ENCODE measurements at places on chromosomes 5 and 9.
A peak's percentile ranks its signal among the peaks of the same experiment; 100 is the strongest.

DNA sequence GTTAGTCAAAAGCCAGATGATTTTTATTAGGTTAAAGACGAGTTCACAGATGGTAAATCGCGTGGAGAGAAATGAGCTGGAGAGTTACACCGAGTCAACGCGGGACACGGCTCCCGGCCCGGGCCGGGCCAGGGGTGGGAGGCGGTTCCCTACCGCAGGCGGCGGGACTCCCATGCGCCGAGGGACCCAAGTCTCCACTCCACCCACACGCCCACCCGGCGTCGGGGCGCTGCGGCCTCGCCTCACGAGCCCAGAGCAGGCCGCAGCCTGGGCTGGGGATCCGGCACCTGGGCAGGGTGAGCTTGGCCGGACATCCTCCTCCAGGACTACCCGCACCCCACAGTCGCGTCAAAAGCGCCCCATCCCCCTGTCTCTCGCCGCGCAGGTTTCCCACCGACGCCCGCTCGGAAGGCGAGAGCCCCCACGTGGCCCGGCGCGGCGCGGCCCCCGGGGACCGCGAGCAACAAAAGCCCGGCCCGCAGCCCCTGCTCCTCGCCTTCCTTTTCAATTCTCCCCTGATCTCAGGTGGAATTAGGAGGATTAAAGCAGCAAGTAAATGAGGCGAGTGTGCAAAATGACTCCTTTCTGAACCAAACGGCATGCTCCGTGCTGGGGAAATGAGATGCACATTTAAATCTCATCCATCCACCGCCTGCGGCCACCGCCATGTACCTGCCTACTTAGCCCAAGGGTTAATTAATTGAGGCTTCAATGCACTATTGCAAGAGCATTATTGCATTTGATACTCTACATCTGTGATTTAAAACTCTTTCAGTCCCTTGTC, 196.5 kb upstream of the TBCA start:
- DNase-seq = no peak

DNA sequence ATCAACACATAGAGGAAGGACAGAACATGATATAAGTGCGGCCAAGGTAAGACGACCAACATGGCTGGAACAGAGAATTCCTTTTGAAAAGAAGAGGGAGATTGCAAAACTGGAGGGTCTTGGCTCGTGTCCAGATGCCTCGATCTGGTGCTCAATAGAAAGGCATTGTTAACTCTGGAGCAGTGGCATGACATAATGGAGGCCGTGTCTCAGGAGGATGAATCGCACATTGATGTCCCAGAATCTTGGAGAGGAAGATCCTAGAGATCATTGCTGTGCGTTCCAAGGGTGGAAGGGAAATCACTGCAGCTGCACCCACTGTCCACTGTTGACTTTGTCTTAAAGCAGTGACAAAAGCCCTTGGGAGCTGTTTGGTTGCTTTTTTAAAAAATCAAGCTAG, 30.9 kb downstream of the GRAMD2B start:
- no peak for DNase-seq

- DNase-seq = peak; percentile 8
Observed at GRCh38 chr9:126146254-126147145, 180.1 kb upstream of the MVB12B start.

GRCh38 chr5:14357851-14358250, 214.7 kb downstream of the TRIO start:
- peak; percentile 67 for DNase-seq

DNA sequence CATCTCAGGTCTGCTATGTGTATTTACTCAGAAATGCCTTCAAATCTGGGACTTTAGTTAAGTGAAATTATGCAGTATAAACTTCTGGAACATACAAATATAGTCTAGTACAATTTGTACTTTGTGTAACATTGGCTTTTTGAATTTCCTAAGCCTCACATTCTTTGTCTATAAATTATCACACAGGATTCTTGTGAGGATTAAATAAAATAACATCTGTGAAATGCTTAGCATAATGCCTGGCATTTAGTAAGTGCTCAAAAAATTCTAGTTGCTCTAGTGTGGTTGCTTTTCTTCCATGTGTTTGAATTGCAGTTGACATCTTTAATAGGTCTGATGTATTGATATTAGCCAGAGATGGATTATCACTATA, 2.6 kb downstream of the HMMR start:
- DNase-seq = no peak

DNA sequence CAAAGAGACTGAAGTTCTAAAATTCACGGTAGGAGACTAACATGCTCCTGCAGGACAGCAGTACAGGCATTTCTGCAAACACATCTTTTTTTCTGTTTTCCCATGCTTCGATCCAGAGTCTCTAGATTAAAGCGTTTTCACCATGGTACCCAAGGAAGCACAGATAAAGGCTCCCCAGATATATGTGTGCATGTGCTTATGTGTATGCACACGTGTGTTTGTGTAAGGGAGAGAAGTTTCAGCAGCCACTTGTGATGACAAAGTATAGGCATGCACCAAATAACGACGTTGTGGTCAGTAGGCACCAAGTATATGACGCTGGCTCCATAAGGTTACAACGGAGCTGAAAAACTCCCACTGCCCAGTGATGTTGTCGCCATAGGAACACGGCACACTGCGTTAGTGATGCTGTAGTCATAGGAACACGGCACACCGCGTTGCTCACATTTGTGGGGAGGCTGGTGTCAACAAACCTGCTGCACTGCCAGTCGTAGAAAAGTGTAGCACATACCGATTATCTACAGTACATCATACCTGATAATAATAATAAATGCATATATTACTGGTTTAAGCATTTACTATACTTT, 21.7 kb downstream of the MED10 start:
- DNase-seq = no peak

DNA sequence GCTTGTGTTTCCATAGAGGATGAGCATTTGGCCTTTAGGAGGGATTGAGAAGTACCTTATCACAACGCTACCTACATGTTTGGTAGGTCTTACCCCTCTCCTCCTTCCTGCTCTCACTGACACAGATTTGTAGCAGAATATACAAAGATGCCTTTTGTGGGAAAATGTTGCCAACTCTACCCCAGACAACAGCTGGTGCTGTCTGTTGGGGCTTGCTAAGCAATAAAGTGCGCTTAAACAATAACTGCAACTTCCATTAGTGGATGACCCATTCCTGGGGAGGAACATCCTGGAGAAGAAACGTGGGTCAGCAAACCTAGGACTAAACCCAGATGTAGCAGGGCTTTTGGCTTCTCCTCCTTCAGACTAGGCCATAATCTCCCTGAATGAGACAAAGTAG, 174.3 kb downstream of the EFNA5 start:
- DNase-seq = no peak

- no peak for DNase-seq
Observed at GRCh38 chr5:76684756-76685519, 31.0 kb upstream of the F2R start.

DNA sequence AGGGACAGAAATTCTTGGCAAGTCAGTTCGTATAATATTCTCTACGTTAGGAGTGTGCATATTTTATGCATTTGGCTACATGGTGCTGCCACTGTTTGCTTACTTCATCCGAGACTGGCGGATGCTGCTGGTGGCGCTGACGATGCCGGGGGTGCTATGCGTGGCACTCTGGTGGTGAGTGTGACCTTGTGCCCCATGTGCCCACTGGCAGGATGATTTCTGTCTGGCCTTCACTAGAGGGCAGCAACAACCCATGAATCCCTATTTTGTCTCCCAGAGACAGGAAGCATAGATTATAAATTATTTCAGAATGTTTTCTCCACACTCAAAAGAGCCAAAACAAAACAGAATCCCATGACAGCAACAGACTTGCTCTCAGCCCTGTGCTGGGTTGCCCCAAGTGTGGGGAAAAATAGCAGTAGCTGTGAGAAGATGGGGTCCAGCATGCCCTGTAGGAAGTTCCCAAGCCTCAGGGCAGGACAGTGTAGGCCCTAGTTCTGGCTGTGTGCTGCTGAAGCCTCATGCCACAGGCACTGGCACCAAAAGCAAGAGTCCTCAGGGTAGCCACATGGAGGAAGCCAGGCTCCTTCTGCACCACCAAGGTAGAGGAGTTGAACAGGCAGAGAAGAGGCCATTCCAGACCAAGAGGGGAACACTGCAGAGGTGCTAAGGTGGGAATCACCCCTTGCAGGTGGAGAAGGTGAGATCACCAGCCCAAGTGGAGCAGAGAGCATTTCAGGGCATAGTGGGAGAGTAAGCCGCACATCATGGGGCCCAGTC, 16.0 kb downstream of the SLC22A5 start:
- peak; percentile 64 for DNase-seq

DNA sequence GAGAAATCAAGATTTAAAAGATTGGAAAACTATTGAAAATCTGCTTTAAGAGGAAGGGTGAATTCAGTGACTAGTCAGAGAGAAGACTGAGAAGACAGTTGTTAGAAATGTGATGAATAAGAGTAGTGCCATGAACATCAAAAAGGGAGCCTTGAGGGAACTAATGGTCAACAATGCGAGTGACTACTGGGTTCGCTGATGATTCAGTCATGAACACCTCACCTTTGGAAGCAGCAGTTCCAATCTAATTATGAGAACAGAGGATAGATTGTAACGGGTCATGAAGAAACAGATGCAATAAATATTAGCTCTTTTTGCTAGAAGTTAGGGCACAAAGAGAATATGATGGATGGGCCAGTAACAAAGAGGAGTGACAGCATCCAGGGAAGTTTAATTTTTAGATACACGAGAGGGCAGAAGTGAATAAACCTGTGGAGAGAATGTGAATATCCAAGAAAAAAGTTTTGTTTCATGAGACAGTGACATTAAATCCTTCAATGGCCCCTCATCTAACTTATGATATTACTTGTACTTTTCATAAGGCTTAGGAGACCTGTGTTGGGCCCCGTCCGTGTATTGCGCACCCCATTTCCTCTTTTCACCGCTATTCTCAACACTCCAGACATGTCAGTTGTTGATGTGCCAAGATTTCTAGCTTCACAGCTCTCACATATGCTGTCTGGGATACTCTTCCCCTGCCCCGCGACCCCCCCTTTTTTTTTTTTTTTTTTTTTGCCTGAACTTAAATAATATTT, 23.5 kb upstream of the IFNE start:
- no peak for DNase-seq

DNA sequence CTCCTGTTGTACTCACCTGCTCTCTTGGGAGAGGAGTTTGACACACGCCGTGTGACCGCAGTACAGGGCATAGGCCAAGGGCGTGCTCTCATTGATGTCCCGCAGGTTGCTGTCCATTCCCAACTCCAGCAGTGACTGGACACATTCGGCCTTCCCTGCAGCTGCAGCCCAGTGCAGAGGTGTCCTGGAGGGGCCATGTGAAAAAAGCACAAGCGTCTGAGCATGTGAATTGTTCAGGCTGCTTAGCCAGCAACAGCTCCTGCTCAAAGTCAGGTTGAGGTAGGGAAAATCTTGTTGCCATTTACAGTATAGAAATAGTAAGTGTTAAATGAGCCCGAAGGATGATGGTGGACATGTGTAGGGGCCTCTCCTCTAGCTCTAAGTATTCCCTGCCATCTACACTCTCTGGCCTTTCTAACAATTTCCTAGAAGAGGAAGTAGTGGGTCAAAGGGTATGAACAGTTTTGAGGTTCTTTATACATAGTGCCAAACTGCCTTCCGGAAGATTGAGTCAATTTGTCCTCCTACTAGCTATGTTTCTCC, 116.5 kb downstream of the ANKRD55 start:
- no peak for DNase-seq

DNA sequence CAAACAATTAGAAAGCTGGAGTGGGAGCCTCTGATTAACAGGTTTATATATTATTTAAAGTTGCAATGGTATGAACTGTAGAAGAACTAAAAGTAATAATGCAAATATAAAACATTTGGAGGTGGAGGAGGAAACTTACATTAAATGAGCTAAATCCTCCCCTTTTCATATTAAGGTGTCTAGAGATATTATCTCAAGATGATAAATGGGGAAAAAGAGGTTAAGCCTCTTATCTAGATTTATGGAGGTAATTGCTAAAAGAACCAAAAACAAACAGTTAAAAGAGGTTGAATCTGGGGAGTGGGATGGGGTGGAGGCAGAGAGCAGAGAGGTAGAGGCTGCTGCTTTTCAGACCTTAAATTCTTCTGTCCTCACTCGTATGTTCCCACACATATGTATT, 147.8 kb upstream of the SLC24A2 start:
- DNase-seq = no peak

GRCh38 chr9:118439441-118439840, 735.2 kb downstream of the TLR4 start:
- DNase-seq = no peak

GRCh38 chr5:124665625-124666024, 80.8 kb downstream of the ZNF608 start:
- DNase-seq = no peak

GRCh38 chr5:131114754-131115153, 50.3 kb downstream of the HINT1 start:
- DNase-seq = no peak

DNA sequence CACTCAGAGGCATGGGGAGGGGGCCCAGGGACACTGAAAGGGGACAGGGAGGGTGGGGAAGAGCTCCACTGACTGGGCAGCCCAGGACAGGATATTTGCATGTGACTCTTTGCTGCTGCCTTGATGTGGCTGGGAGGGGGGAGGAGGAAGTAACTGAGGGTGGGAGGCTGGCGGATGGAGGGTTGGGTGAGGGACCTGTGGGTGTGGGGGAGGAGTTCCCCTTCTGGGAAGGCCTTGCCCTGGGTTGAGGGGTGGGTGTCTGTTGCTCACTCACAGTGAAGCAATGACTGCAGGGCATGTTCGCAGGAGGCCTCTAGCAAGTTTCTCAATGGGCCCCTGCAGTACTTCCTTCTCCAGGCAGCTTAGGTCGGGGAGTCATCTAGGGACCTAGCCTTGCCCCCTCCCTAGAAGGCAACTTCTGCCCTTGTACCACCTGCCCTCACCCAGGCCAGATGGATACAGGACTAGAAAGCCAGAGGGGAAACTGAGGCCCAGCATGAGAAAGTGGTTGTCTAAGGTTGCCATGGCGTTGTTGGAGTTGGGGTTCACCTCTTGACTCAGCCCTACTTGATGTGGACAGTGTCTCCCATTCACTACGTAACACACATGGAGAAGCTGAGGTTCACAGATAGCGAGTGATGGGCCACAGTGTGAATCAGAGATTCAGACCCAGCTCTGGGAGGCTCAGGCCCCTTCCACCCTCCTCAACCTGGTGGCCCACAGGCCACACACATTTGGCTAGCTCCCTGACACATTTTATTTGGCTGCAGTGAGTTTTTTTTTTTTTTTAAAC, 3.0 kb downstream of the GRK6 start:
- DNase-seq = no peak

- DNase-seq = no peak
Observed at GRCh38 chr5:86493777-86494176, 124.0 kb upstream of the COX7C start.

Measured in cerebellar cortex (tissue), 1 donor.